NCI-H1105 (cell line): ENCODE measurements at places on chromosomes 3 and 15.

- no peak for DNase-seq
Observed at GRCh38 chr15:89088605-89089315, 504 bp downstream of the ABHD2 start.

GRCh38 chr3:12629560-12629959 lies 34.4 kb downstream of the RAF1 start:
- no peak for DNase-seq

DNA sequence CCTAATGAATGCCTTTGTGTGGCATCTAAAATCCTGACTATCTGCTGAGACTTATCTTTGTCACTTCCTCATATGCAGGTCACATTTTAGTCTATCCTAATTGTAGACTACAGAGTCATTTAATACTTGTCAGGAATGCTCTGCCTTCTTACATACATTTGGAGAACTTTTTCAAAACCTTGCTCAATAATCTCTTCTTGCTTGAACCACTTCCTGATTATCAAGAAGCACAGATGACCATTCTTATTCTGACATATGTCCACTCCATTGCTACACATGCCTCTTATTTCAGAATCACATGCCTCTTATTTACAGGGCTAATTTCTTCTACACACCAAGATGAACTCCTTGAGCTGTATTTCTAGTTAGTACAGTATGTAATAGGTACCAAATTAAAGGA lies 400.3 kb downstream of the TBC1D5 start:
- DNase-seq: no peak

DNA sequence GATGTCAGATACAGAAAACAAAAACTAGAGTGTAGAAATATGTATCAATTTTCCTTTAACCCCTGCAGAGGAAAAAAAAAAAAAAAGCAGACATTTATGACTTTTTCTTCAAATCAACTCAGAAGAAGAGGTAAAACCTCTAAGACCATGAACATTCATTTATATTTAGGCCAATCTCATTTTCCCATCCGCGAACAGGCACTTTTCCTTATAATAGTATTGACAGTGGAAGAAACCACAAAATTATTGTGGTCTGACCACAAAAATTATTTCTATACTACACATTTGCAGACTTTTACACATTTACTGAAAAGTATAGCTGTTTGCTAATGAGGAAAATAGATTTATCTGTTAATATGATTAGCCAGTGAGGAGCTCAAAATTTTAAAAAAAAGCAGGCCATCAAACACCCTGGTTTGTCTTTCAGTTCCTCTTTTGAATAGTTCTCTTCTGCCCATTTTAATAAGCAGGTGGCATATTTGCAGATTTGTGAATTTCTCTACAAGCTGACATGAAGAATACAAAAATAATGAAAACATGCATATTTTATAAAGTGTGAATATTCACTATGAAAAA lies 5.7 kb downstream of the OSBPL11 start:
- DNase-seq: no peak

DNA sequence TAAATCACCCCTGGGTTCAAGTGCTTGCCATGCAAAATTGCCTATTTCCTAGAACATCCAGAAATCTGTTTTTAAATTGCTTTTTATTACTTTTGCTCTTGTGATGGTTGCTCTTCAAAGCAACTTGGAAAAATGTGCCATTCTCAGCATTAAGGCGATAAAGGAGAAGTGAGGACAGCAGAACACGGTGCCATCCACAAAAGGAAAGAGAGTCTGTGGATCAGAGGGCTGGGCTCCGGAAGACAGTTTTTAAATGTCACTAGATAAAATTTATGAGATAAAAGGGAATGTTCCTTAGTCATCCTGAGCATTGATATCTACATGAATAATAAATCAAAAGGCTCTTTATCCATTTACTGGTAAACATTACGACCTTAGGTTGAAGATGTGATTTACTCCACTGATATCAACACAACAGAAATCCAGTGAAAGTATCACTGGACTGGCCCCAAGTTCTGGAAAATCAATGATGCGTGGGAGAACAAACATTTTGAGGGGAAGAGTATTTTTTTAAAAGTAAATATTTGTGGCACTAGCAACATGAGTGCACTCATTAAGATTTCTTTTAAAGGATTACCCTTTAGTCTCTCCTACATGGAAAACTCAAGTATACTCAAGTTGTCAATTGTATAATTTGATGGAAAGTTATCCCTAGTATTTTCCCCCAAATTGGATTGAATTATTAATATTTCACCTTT lies 554.7 kb downstream of the FHIT start:
- DNase-seq: no peak

DNA sequence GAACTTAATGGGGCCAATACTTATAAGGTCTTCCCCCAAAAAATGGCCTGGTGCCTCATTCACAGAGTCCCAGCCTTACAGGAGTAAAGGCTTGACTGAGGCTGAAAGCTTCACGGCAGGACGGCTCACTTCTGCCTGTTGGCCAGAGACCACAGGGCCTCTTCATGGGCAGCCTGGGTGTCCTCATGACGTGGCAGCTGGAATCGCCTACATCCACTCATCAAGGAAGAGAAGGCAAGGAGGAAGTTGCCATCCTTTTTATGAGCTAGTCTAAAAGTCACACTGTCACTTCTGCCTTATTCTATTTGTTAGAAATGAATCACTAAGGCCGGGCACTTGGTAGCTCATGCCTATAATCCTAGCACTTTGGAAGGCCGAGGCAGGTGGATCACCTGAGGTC lies 89.3 kb upstream of the DGKG start:
- DNase-seq: no peak

GRCh38 chr15:99282121-99282520 lies 30.8 kb downstream of the LRRC28 start:
- DNase-seq: no peak

- DNase-seq: no peak
Observed at GRCh38 chr15:95176794-95177577, 945.6 kb downstream of the MCTP2 start.

- peak; percentile 19 for DNase-seq
Observed at GRCh38 chr3:179068779-179069530, 2.7 kb downstream of the ZMAT3 start.

DNA sequence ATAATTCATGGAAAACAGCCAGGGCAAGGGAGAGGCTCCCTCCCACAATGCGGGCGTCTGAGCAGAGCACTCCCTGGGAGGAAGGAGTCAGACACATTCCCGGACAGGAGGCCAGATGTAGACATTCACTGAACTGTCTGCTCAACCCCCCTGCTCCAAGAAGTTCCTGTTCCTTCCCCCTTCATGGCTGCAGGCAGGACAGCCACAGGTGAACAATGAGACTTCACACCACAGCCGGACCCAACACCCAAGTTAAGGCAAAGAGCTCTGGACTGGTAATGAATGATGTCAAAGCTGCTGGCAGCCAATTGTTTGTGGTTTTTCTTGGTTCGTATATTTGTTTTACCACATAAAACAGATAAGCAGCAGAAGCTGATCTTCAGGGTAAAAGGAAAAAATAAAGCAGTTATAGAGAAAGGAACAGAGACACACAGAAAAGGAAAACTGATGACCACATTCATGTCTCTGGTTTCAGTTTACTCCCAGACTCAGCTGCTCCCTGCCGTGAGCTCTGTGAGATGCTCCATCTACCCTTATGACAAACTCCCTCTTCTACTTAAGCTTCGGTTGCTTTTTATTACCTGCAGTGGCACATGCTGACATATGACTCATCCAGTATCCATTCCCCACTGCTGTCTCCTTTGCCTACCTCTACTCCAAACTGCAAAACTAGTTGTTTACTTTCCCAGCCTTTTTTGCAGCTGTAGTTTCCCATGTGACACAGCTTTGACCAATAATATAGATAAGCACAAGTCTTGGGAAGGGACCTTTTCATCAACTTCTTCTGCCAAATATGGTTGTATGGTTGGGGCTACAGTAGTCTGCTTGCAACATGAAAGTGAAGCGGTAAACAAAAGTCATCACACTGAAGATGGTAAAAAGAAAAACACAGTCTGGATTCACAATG lies 33.1 kb downstream of the DZIP1L start:
- DNase-seq: no peak

DNA sequence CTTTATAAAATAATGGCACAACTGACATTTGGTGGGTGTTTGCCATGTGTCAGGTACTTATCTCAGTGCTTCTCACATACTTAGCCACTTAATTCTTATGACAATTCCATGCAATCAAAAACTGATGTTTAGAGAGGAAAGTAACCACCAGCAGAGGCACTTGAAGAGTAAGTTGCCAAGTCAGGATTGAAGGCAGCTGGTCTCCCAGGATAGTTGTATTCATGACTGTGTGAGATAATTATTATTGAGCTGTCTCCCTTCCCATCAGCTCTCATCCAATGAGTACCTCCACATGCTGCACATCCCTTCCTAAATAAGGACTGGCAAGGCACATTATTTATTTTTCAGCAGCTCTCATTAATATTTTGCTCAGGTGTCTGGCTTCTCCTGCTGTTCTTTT lies 4.8 kb downstream of the VEPH1 start:
- DNase-seq: peak; percentile 40

DNA sequence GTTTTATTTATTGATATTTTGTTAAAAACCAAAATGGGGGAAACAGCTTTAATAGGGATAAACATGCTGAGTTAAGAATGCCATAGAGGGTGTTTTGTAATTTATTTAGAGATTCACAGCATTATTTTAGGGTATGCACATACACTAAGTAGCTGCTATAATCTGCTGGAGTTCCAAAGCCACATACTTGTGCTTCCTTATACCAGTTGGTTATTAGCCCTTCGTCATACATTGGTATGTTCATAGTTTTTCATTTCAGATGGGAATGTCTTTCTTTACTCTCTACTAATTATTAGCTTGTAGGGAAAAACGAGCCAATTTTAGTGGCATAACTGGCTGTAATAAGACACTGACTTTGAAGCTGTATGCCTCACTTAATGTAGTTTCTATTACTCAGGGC lies 74.9 kb downstream of the PFN2 start:
- no peak for DNase-seq

- no peak for DNase-seq
Observed at GRCh38 chr3:9224490-9224889, 25.0 kb downstream of the SRGAP3 start.

DNA sequence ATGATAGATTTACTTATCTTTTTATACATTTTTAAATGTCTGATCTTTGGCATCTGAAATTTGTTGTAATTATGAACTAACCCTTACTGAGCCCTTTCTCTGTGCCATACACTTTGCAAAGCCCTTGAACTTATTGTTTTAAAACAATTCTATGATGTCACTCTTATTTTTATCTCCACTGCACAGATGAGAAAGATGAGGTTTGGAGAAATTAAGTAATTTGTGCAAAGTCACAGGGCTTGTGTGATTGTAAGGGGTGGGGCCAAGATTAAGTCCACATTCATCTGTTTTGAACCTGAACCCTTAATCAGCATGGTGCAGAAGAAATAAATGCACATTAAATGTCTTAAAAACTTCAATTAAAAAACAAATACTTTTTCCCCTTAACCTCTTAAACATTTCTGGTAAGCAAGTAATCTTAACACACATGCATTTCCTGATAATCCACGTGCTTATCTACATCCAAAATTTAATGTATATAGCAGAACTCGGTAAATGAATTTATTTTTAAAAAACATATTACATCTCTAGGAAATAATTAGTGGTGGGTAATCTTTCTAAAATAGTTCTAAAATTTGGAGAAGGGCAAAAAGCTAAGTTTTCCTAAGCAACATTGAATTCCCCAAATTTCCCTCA lies 189.8 kb upstream of the TBC1D5 start:
- no peak for DNase-seq

DNA sequence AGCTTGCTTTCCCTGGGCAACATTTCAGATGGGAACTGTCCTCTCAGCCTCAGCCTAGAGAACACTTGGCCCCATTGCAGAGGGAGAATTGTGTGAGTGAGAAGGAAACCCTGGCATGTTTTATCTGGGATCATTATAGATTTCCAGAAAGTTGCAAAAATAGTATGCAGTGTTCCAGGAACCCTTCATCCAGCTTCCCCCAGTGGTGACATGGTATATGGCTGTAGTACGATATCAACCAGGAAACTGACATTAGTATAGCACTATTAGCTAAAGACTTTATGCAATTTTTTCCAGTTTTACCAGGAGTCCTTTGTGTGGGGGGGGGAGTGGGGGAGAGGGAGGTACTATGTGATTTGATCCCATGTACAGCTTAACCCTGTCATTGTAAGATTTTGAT lies 166.2 kb upstream of the KBTBD8 start:
- DNase-seq: no peak

GRCh38 chr3:66272016-66272415 lies 51.2 kb downstream of the SLC25A26 start:
- no peak for DNase-seq

DNA sequence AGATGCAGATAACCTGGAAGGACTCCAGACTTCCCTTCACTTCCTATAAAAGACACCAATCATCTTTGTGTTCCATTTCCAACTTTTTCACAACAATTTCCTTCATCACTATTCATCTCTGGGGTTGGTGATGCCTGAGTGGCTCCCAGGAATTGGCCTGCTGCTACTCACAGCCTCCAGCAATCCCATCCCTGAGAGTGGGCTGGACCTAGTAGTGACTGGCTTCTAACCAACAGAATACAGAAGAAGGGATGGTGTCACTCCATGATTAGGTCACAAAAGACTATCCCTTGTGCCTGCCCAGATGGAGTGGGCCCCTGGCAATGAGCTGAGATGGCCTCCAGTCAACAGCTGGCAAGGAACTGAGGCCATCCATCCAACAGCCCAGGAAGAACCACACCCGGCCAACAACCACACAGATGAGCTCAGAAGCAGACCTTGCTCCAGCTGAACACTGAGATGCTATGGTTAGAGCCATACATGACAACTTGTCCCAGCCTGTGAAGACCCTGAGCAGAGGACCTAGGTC lies 20.9 kb downstream of the OCA2 start:
- no peak for DNase-seq

DNA sequence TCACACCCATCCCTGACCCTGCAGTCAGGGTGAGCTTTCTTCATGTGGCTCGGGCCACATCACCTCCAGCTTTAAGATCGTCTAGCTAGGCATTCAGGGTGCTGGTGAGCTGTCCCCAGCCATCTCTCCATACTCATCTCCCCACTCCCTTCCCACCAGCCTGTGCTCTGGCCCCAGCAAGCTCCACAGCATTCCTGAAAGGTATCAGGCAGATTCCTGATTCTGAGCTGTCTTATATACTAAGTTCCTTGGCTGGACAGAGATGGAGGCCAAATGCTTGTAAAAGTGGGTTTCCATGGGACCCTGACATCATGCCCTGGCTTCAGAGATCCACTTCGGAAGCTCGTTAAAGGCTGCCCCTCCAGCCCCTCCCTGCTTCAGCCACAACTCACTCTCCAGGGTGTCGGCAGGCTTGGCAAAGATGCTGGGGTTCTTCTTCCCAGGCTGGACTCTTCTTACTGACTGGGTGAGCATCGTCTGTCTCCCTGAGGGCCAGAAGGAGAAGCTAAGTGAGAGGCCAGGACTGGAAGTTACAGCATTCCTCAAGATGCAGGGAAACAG lies 3.9 kb downstream of the CILP start:
- DNase-seq: no peak

DNA sequence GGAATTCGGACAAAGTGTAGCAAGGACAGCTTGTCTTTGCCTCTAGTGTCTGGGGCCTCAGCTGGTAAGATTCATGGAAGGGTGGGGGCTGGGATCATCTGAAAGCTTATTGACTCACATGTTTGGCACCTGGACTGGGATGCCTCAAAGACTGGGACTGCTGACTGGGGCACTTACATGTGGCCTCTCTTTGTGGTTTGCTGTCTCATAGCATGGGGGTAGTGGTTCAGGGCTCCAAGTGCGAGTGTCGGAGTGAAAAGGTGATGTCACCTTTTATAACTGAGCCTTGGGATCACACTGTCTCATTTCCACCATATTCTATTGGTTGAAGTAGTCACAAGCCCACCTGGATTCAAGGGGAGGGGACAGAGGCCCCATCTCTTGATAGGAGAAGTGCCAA lies 6.8 kb downstream of the MFSD1 start:
- no peak for DNase-seq

- no peak for DNase-seq
Observed at GRCh38 chr15:52805351-52806283, 15.5 kb upstream of the ONECUT1 start.

- no peak for DNase-seq
Observed at GRCh38 chr3:195559723-195560409, 16.7 kb upstream of the PPP1R2 start.
